Cardiac muscle cell (in vitro differentiated cells and primary cell): ENCODE measurements at places on chromosomes 6 and 20. TPM values are rescaled to one million over a fixed set of nuclear protein-coding genes. Genes with fewer than 3 reads are reported as not detected.

GRCh38 chr20:35092524-35093266, at the start of gene TRPC4AP:
Gene TRPC4AP, minus strand, starts transcription at chr20:35092807. Its CDS starts 26 bp downstream, at chr20:35092781.
- H3K36me3 ChIP-seq, result no peaks in the 10 kb centered on the region
- peaks cover 6% of the 10 kb centered on the region for H3K4me1 ChIP-seq
- peak within 1 kb of the TSS; percentile 71 for H3K4me3 ChIP-seq
- H3K27ac ChIP-seq, result peak within 1 kb of the TSS; percentile 92

- H3K4me3 ChIP-seq, result no peak overlapping the region
- H3K27ac ChIP-seq, result no peak overlapping the region
- H3K27me3 ChIP-seq, result no peaks in the 10 kb centered on the region
- DNase-seq, result no peak
- H3K36me3 ChIP-seq, result no peaks in the 10 kb centered on the region
- H3K4me1 ChIP-seq, result peaks cover 5% of the 10 kb centered on the region
Observed at GRCh38 chr6:149254253-149254652, 63.3 kb upstream of the TAB2 start.

- H3K27ac ChIP-seq, result peak overlapping the region; percentile 28
- peaks cover 18% of the 10 kb centered on the region for H3K4me1 ChIP-seq
- H3K36me3 ChIP-seq, result peaks cover 10% of the 10 kb centered on the region
- H3K27me3 ChIP-seq, result no peaks in the 10 kb centered on the region
- peak; percentile 81 for DNase-seq
Observed at GRCh38 chr6:158605266-158605878, 39.2 kb downstream of the DYNLT1 start.

GRCh38 chr20:45085289-45085688, 15.6 kb downstream of the KCNS1 start:
- no peaks in the 10 kb centered on the region for H3K27me3 ChIP-seq
- no peak for DNase-seq
- H3K27ac ChIP-seq, result no peak overlapping the region
- no peak overlapping the region for H3K4me3 ChIP-seq

- no peak overlapping the region for H3K27ac ChIP-seq
- DNase-seq, result no peak
- H3K36me3 ChIP-seq, result no peaks in the 10 kb centered on the region
Observed at GRCh38 chr20:2246069-2246491, 49.7 kb upstream of the TGM3 start.

GRCh38 chr6:99813565-99813964, 180.5 kb downstream of the MCHR2 start:
- no peak for DNase-seq
- no peak overlapping the region for H3K4me3 ChIP-seq
- no peaks in the 10 kb centered on the region for H3K27me3 ChIP-seq
- no peaks in the 10 kb centered on the region for H3K36me3 ChIP-seq
- no peak overlapping the region for H3K27ac ChIP-seq

The TFAP2A gene
- not detected in 2 replicates for total RNA-seq

- H3K4me3 ChIP-seq, result no peak overlapping the region
- no peak overlapping the region for H3K27ac ChIP-seq
- no peaks in the 10 kb centered on the region for H3K36me3 ChIP-seq
- H3K27me3 ChIP-seq, result no peaks in the 10 kb centered on the region
Observed at GRCh38 chr6:92566632-92567031, 852.7 kb downstream of the EPHA7 start.

DNA sequence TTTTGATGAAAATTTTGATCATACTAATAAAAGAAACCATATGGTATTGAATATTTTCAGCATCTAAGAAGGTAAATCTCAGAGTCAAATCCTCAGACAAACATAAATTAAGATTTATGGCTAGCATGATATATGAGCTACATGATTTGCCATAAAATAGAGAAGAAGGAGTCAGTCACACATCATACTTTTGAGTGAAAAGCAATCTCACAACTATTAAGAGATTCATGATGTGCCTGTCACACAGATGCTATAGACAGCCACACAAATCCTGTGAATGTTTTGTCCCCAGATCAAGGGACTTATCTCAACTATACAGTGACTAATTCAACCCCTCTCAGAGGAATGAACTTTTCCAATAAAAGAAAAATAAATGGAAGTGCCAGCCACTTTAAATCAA, 85.7 kb downstream of the BTBD9 start:
- no peaks in the 10 kb centered on the region for H3K36me3 ChIP-seq
- no peak for DNase-seq
- no peak overlapping the region for H3K4me3 ChIP-seq
- no peak overlapping the region for H3K27ac ChIP-seq

DNA sequence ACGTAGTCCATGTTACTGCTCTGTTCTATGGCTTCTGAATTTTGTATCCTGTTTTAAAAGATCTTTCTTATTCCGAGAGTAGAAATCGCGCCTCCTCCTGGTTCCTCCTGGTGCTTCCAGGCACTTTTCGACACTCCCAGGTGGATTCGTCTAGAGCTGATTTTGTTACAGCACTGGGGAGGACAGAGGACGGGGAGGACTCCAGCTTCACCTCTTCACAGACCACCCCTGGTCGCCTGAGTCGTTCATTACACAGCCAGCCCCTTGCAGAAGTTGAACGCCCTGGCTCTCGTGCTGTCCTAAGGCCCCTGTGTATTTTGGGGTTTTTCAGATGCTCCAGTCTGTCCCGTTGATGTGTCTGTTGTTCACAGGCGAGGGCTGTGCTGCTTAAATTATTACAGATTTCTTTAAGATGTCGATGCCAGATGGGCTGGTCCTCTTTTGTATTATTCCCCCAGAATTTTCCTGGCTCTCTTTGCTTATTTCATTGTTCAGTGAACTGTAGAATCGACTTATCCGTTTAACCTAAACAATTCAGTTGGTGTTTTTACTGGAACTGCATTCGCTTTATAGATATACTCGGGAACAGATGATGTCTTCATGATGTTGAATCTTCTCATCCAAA, 30.5 kb downstream of the COL20A1 start:
- no peak overlapping the region for H3K4me3 ChIP-seq
- H3K27me3 ChIP-seq, result peaks cover 5% of the 10 kb centered on the region
- no peaks in the 10 kb centered on the region for H3K4me1 ChIP-seq
- DNase-seq, result no peak

- no peaks in the 10 kb centered on the region for H3K36me3 ChIP-seq
- no peak overlapping the region for H3K4me3 ChIP-seq
- H3K4me1 ChIP-seq, result peaks cover 43% of the 10 kb centered on the region
- H3K27ac ChIP-seq, result peak overlapping the region; percentile 97
- H3K27me3 ChIP-seq, result no peaks in the 10 kb centered on the region
Observed at GRCh38 chr20:25246182-25246999, 1.5 kb upstream of the PYGB start.

DNA sequence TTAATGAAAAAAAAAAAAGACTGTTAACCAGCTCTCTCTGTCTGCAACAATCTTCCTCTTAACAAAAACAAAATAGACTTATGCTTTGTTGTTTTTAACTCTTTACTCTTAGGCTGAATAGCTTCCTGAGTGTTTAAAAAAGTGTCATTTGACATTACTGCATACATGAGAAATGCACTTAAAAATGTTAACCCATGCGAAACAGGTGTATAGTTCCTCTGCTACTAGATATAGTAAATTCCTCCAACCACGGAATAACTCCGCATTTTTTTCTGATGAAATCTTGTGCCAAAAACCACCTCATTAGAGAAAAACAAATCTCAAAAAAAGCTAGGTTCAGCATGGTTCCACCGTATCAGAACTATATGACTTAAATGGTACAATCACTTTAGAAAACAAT, 426.0 kb downstream of the ADGRB3 start:
- no peaks in the 10 kb centered on the region for H3K4me1 ChIP-seq
- no peak overlapping the region for H3K27ac ChIP-seq
- no peaks in the 10 kb centered on the region for H3K36me3 ChIP-seq

DNA sequence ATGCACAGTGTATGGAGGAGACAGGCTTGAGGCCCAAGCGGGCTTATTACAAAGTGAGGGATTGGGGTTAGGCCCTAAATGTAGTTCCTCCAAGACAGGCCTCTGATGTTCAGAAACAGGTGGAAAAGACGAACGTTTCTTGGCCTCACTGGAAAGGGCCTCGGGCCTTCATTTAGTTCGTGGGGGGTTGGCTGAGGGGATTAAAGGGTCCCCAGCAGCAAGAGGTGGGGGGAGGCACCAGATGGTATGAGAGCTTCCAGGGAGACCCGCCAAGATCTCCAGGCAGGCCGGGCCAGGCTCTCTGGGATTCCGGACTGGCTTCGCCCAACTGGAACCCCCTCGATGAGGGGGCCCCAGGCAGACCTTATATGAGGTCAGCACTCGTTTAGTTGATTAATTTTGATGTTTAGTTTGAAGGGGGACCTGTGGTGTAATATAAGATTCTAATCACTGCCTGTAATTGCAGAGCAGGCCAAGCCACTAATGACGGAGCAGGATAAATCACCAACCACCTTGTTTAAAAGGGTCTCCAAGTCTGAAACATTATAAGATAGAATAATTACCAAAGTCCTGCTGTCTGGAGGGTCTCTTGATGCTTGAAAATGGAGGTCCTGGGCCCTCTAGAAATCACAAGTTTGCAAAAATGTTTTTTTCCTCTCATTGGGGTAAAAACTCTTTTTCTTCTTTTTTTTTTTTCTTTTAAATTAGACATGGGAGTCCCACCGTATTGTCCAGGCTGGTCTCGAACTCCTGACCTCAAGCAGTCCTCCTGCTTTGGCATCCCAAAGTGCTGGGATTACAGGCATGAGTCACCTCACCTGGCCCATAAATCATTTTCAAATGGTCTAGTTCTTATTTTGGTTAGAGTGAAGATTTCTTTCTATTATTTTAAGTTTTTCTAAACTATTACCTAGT, 2.2 kb downstream of the HMGA1 start:
- H3K27me3 ChIP-seq, result no peaks in the 10 kb centered on the region
- H3K4me1 ChIP-seq, result peaks cover 31% of the 10 kb centered on the region
- no peak overlapping the region for H3K27ac ChIP-seq

DNA sequence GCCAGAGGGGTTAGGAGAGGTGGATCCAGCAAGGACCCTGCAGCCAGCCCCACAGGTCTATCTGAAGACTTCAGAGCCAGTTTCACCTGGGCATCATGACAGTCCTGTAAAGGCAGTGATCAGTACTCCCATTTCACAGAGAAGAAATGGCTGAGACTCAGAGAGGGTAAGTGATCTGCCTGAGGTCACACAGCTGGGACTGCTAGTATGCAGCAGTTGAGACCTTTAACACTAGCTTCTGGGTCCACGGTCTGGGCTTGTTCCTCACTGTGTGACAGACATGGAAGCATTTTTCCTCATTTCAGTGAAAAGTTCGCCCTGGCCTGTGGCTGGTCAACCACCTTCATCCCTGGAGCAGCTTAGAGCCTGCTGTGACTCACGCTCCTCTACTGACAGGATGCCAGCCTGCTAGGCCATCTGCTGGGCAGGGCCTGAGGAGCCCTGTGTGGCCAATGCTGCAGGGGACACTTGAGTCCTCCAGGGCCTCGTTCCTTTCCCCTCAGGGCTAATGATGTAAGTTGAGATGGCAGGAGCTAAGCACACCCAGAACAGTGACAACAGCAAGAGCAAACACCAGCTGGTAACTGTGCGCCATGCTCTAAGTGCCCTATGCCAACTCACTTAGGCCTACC, 192.0 kb downstream of the LRFN2 start:
- H3K27me3 ChIP-seq, result peaks cover 5% of the 10 kb centered on the region
- H3K4me3 ChIP-seq, result no peak overlapping the region
- H3K36me3 ChIP-seq, result no peaks in the 10 kb centered on the region
- H3K27ac ChIP-seq, result no peak overlapping the region
- no peaks in the 10 kb centered on the region for H3K4me1 ChIP-seq

The GLP1R gene
- 0.11 and 0.12 TPM in 2 replicates for total RNA-seq

- no peak overlapping the region for H3K4me3 ChIP-seq
- H3K27ac ChIP-seq, result no peak overlapping the region
- peaks cover 23% of the 10 kb centered on the region for H3K36me3 ChIP-seq
- H3K4me1 ChIP-seq, result no peaks in the 10 kb centered on the region
- no peak for DNase-seq
- H3K27me3 ChIP-seq, result no peaks in the 10 kb centered on the region
Observed at GRCh38 chr6:149771925-149772324, 22.4 kb downstream of the PCMT1 start.

DNA sequence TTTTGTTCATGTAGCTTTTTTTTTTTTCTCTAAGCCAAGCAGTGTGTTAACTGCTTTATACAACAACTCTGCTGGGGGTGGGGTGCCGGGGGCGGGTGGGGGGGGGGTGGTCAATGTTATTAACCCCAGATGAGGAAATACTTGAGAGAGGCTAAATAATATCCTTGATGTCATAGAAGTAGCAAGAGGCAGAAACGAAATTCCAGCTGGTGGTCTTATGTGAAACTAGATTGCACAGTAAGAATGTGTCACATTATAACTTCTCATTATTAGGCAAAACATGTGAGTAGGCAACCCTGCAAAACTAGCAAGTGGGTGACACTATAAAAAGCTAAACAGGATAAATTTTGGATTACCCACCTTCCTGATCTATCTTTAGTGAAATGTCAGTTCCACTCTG, 12.8 kb downstream of the MYLK4 start:
- peaks cover 45% of the 10 kb centered on the region for H3K4me1 ChIP-seq
- H3K4me3 ChIP-seq, result no peak overlapping the region
- no peak overlapping the region for H3K27ac ChIP-seq
- DNase-seq, result no peak
- no peaks in the 10 kb centered on the region for H3K36me3 ChIP-seq

- no peak for DNase-seq
- H3K27me3 ChIP-seq, result no peaks in the 10 kb centered on the region
- no peaks in the 10 kb centered on the region for H3K4me1 ChIP-seq
- H3K27ac ChIP-seq, result no peak overlapping the region
- H3K36me3 ChIP-seq, result no peaks in the 10 kb centered on the region
Observed at GRCh38 chr6:13847326-13848050, 33.1 kb upstream of the MCUR1 start.

- no peak overlapping the region for H3K27ac ChIP-seq
- no peak overlapping the region for H3K4me3 ChIP-seq
- DNase-seq, result no peak
Observed at GRCh38 chr6:152271776-152272464, 365.2 kb downstream of the SYNE1 start.

DNA sequence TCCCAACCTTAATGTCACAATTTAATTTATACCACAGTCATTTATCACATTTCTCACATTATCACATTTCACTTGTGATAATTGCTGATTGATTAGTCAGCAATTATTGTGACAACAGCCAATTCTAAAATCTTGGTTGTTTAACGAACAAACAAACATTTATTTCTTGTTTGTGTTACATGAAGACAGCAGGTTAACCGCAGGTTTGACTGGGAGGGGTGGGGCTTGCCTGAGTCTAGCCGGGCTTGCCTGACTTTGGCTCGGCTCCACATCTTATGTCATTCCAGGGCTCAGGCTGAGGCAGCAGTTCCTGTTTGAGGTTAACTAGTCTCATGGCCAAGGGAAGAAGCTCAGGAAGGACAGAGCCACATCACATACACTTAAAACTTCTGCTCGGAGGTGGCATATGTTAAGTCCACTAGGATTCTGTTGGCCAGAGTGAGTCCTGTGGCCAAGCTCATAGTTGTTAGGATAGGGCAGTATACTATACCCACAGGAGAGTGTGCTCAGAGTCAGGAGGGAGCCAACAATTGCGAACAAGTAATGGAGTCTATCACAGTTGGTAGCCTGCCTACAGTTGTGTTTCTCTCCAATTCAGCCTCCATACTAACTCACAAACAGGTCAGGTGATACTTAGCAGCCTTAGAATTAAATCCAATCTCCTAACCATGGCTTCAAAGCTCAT, 90.0 kb upstream of the IFNGR1 start:
- peak; percentile 23 for DNase-seq
- H3K36me3 ChIP-seq, result no peaks in the 10 kb centered on the region
